Omental fat pad (tissue), 4 donors: ENCODE measurements at places on chromosomes 1 and 21.

DNA sequence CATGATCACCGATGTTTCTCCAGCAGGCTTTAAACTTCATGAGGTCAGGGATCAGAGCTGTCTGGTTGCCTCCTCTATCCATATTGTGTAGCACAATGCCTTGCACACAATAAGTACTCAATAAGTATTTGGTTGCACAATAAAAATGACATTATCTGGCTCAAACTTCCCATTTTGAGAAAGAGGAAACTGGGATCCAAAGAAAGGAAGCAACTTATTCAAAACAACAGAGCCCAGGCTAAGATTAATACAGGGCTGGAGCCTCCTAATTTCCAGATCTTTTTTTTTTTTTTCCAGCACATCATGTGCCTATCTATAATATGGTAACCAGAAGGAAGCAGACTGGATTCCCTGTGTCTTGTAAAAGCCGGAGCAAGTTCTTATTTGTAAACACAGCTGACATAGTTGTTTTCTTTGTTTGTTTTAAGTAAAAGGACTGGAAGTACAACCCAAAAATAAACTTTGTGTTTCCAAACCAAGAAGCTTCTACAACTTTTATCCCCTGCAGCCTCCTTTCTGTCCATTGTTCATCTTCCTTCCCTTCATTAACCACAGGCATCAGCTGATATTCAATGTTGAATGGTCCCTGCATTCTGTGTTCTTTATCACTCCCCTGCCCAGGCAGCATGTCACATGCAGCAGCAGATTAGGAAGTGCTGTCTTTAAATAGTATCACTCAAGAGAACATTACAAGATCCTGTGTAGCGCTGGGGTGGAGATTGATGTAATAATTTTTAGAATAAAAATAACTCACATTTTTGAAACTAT, 71.2 kb upstream of the HOOK1 start:
- no peak for DNase-seq

DNA sequence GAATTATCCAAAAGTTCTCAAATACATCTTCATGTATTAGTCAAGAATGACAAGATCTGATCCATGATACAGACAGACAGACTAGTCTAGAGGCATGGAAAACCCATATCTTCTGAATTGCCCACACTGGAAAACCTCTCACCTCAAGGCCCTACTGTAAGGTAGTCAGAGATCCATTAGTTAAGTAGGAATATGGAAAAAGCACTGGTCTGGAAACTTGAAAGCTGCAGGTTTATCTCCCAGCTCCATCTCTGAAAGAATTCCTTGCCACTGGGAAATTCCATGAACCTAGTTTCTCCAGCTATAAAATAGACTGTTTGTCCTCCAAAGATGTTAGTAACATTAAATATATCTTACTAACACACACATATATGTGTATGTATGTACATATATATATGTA, 169.2 kb downstream of the AKT3 start:
- no peak for DNase-seq

DNA sequence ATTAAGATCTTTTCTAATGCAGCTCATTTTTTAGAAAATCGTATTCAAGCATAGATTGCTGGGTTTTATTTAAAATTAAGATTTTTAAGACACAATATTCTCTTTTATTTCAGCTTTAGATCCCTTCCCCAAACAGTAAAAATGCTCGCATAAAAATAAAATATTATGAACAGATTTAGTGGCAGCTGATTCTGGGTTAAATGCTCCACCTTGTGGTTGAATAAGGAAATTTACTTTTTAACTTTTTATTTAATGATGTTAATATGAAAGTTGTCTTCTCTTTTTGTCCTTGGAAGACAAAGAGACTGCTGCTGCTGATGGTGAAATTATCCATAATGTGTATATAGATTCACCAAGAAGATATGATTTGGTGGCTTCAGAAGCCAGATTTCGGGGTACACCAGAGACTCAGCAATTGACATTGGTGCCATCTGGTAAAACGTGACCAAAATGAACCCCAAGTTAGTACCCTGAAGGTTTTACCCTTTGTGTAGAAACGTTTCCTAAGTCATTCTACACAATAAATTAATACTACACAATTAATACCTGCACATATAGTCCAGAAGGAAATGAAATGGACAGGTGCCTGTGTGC, 128.0 kb downstream of the ADAMTS1 start:
- no peak for DNase-seq

DNA sequence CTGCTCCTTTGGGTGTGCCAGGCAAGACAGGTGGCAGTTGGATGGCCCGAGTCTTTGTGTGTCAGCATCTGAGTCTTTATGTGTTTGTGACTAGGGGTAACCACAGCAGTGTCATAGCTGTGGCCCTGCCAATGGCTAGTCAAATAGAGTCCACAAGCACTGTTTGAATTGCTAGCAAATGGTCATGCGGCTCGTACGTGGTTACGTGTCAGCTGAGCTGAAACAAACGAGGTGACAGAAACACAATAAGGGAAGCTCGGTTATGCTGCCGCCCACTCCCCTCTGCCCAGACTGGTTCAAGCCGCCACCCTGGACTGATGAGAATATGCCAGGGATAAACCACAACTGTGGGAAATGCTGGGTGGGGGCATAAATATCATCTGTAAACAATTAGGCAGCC, 174.3 kb upstream of the LMO4 start:
- DNase-seq = no peak

DNA sequence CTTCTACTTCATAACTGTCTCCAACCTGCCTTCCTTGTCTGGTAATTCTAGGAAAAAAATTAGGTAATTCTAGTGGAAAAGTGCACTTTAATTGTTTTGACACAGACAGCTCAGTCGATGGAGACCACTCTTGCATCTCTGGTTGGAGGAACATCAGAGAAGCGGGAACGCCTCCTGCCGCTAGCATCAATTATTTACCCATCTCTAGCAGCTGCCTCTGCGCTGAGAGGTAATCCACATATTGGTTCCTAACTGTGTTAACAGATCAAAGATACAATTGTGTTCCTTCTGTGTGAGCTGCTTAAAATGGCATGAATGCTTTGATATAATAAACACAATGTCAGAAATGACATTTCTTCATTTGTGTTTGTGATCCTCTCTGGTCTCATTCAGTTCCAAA, 33.3 kb downstream of the C2CD2 start:
- DNase-seq = no peak

DNA sequence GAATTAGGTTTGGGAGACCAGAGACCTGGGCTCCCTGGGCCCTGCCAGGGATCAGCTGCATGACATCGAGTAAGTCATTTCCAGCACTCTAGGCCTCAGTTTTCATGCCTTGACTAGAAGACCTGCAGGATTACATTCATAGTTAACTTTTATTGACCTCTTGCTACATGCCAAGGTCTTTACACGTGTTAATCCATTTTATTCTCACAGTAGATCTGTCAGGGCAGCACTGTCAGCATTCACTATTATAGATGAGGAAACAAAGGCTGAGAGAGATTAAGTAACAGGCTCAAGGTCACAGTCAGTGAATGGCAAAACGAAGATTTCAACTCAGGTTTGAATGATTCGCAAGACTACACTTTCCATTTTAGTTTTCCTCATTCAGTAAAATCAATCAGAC, 37.0 kb downstream of the PGM1 start:
- DNase-seq = no peak

- no peak for DNase-seq
Measured at GRCh38 chr1:8583031-8583430, 234.4 kb downstream of the RERE start.

GRCh38 chr1:211334986-211335385, 8.4 kb downstream of the TRAF5 start:
- no peak for DNase-seq

DNA sequence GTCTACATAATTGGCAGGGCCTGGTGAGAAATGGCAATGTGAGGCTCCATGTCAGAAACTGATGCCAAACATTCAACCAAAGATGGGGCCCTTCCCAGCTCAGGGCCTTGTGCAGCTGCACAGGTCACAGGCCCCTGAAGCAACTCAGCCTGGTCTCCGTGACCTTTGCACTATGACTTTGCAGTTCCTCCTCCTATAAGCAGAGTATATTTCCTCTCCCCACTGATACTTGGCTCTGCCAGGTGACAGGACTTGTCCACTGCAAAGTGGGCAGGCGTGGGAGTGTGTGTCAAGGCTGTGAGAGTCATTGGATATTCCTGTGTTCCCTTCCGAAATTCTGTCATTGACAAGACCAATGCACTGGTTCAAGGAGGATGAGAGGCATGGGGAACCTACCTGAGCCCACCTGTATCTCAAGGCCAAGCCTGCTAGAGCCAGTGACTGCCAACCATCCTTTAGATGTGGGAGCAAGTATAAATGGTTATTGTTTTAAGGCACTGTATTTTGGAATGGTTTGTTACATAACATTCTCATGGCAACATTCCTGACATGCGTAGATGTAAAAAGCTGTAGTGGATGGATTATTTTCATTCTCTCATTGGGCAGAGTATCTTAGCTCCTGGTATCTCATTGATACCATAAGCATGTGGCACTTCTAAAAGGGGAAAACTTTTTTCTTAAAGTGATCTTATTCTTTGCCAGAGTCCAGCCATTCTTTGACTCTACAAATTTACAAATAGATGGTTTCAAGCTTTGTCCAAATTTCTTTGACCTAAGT, 75.2 kb downstream of the CNIH3 start:
- DNase-seq = no peak

DNA sequence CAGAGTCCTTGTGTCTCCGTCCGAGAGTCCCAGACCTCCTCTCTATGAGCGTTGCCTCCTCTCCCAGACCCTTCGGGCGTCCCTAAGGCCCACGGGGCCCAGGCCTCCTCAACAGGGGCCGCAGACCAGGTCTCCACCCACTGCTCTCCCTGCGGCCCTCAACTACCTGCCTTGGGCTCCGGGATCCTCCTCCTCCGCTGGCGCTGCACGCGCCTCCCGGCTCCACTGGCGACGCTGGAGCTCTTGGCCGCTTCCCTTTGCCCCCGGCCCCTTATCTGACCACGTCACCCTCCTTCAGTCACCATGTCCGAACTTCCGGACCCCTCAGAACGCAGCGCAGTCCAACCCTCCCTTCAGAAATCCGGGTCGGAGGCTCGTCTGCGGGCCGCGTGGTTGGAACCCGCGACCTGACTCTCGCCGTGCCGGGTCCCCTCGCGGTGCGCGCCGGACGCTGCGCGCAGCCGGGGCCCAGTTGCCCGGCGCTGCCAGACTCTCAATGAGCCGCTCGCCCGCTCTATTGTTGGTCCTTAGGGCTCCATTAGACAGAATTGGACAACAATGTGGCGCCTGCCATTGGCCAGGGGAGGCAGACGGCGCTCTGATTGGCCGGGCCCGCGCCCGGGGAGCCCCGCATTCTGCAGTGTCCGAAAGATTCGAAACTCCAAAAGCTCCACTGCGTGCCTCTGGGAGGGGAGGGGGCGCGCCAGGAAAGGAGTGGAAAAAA, at the start of gene DMRTA2:
Gene DMRTA2, minus strand, starts transcription at position 498 of the 724 bp plus-strand sequence. CDS start 1,907 bp downstream, outside the sequence.
- DNase-seq = no peak

- DNase-seq = no peak
Measured at GRCh38 chr1:61604261-61604660, 120.7 kb downstream of the TM2D1 start.

GRCh38 chr1:209890641-209891330, 47.2 kb upstream of the SYT14 start:
- no peak for DNase-seq

- DNase-seq = no peak
Measured at GRCh38 chr1:63621698-63622097, 28.5 kb downstream of the PGM1 start.

- no peak for DNase-seq
Measured at GRCh38 chr1:171254859-171255258, 6.6 kb downstream of the FMO1 start.

DNA sequence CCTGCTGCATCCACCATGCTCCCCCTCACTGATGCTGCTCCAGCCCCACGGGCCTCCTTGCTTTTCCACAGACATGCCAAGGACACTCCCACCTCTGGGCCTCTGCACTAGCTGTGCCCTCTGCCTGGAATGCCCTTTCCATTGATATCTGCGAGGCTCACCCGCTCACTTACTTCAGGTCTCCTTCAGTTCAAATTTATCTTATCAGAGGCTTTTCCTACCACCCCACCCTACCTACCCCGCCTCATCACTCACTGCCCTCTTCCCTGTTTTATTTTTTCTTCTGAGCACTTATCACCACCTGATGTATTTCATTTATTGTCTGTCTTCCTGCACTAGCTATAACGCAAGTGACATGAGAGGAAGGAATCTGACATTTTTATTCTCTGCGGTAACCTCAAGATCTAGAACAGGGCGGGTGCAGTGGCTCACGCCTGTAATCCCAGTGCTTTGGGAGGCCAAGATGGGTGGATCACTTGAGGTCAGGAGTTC, 7.0 kb downstream of the HSPG2 start:
- no peak for DNase-seq

- no peak for DNase-seq
Measured at GRCh38 chr1:161998811-161999210, 24.9 kb downstream of the OLFML2B start.

DNA sequence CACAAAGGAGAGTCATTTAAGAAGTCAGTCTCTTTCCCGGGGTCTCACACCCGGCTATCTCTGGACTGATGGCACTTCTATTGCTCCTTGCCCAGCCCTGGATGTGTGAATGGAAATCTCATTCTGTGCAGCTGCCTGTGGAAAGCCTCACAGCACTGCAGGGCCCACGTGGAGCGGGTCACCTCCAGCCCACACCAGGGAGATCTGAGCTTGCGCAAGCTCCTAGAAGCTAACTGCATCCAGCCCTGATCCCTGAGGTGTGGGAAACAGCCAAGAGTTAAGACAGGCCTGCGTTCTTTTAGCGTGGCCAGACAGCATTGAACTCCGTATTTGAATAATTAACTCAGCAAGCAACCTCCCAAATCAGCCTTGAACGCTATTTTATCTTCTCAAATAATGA, 150.5 kb downstream of the LRIG2 start:
- peak; percentile 32 for DNase-seq

GRCh38 chr1:20009212-20009611, 29.8 kb upstream of the PLA2G2A start:
- DNase-seq = no peak

DNA sequence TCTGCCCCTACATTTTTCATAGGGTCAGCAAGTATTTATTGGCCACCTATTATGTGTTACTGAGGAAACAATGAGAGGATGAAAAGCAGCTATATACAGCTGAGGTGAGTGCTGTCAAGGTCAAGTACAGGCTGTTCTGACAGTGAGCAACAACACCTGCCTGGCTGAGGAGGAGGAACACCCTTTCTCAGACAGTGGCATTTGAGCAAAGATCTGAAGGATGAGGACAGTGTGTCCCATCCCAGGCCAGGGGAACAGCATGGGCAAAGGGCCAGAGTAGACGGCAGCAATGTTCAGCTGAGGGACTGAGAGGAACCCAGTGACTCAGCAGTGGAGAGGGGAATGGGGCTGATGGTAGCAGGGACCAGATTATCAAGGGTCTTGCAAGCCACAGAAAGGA, 101.0 kb downstream of the ELAVL4 start:
- DNase-seq = no peak

DNA sequence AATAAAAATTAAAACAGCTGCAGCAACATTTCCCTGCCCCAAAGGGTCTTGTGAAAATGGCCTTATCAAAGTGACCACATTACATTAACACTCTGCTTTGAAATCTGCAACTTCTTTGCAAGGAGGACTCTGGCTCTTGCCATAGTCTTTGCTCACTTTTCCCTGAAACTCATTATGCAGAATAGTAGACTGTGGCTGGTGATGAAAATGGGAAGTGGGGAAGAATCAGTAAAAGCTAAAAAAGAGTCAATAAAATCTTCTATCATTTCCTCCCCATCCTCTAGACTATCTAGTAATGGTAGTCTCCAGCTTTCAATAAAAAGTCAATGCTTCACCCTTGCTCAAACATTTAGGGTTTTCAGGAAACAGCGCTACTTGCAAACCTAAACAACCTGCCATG, 18.6 kb upstream of the NUP133 start:
- no peak for DNase-seq

- DNase-seq = no peak
Measured at GRCh38 chr1:45730780-45731319, 19.6 kb downstream of the IPP start.
